ENCODE measurements at places on chromosomes 16 and 17. TPM values are rescaled to one million over a fixed set of nuclear protein-coding genes. Genes with fewer than 3 reads are reported as not detected.
A peak's percentile ranks its signal among the peaks of the same experiment; 100 is the strongest.

The CHST4 gene
- polyA plus RNA-seq, result not detected

The NPW gene
- 0.72 TPM for polyA plus RNA-seq

DNA sequence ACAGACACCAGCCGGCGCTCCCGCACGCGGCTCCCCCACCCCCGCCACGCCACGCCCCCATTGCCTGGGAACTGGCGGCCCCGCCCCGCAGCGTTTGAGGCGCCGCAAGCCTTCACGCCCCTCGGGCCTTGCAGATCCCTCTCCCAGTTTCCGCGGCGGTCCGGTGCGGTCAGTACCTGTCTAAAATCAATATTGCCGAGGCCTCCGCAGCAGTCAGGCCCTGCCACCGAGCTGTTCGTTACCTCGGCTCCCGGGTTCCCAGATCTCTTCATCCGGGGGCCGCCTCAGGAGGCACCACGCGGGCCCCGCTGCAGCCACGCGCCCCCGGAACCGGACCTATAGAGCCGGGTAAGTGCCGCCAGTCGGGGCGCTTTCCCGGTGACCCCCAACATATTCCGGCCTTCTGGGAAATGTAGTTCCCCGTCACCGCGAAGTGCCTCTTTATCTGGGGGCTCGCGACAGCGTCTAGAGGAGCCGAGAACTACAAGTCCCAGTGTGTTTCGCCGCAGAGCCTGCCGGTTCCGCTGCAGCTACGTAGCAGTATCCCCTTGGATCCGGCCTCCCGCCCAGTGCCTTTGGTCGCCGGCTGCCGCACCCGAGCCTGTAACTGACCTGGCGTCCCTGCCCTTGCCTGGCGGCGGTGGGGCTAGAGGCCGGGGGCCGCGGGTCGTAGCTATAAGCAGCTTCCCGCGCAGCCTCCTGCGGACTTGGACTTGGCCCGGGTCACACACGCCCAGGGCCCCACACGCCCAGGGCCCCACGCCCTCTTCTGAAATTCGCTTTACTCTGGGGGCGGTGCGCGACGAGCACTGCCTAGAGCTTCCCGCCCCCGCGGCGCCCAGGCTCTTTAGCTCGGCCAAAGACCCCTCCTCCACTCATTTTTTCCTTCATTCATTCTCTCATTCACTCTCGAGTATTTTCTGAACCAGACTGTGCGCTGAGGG, at the start of gene PEMT:
Gene PEMT (minus strand): TSS at position 354 of the 944 bp plus-strand sequence. CDS start 82 bp downstream, at position 272.
- DNase-seq, result peak; percentile 98

The KRTAP4-4 gene
- polyA plus RNA-seq, result not detected

- no peak for DNase-seq
These were observed 147.8 kb downstream of the SPECC1 start for GRCh38 chr17:20157001-20157310.

DNA sequence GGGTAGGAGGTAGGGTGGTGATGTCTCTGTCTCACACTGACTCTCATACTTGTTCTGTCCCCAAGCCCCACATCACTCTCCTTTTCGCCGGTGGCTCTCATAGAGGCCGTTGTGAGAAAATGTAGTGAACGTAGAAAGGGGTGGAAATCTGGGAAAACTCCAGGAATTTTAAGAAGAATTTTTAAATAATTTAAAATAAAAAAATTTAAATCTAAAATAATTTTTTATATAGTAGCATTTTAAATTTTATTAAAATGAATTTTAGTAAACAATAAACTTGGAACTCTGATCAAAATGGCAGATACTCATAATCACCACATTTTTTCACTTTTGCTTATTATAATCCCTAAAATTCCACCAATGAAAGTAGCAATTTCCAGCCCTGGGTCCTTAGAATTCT, 473.6 kb upstream of the ZFHX3 start:
- DNase-seq, result no peak

The SLC5A2 gene
- polyA plus RNA-seq, result 7.8 TPM

The NGFR gene
- 50.8 TPM for polyA plus RNA-seq

The CACNA1H gene
- 69.6 TPM for polyA plus RNA-seq

DNA sequence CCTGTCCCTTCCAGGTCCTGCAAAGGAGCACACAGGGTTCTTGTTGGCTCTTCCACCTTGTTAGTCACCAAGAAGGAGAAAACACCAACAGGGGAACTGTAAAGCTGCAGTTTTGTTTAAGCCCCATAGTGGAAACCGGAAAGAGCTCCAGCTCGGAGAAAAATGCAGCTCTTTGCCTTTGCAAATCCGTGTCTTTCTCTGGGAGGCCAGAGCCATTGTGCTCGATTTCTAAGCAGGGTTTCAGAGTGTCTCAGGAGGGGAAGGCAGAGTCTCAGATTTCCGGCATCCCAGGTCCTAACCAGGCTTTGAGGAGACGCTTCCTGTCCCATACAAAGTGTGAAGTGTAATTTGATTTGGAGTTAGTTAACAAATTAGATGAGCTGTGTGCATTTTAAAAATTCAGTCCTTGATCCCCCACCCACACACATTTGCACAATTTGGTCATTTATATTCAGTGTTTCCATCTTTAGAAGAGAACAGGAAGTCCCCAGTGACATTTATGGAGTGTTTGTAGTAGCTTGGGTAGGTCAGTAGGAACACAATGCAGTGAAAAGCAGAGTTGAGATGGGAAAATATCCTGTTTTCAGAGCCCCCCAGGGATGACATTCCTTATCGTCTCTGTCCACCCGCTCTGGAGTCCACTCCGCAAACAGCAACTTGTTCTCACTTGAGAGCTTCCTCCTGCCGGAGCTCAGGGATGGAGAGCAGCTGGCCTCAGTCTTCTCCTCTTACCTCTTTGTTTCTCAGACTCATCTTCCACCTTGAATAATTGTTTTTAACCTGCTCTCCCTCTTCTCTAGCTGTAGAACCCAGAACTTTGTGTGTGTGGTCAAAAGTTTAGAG, 331.9 kb downstream of the SEC14L1 start:
- DNase-seq, result no peak

The TEKT1 gene
- not detected for polyA plus RNA-seq

DNA sequence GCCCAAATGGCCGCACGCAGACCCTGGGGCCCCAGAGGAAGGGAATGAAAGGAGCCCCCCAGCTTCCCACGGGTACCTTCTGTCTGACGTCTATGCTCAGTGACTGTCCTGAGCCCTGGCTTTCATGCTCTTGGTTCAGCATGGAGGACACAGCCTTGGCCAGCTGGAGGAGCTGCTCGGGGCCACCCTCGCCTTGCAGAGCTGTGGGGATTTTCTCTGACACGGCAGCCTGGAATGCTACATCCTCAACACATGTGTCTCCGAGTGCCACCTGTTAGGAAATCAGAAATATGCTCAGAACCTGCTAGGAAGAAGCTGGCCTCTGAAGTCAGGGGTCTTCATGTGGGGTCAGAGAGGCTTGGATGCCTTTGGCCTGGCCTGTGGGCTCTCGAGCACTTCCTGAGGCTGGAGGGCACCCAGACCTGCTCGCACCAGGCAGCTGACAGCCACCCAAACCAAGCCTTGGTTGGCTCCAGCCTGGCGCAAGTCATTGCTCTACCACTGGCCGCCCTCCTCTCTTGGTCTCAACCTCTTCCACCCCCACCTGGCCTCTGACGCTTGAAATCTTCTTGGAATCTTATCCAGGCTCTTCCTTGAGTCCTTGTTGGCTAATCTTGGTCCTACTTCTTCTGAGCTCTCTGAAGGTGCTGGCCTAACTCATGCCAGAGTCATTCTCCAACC, 63.7 kb upstream of the BCO1 start:
- no peak for DNase-seq

DNA sequence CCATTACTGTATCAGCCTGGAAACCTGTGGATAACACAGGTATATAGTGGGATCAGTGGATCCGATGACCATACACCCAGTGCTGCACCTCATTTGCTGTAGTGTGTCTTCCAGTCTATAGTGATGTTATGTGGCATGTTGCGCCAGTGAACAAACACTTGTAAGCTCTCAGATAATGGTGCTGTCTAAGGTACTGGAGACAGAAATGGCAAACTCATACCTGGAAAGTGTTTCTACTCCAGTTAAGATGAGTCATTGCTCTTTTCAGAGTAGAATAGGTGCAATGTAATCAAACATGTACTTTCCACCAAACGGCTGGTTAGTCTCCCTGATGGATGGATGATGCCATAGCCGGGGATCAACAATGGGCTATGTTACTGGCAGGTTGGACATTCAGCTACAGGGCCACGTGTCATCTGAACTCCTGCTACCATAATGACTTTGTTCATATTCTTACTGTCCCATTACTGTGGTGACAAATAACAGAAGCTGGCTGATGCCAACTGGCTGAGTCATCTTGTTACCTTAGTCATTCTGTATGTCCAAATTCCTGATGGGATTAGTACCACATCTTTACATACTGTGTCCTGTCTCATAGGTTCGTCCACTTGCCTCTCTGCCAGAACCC, 6.3 kb downstream of the CCL11 start:
- no peak for DNase-seq

- DNase-seq, result no peak
These were observed 222.8 kb downstream of the PMP22 start for GRCh38 chr17:15042311-15042710.

DNA sequence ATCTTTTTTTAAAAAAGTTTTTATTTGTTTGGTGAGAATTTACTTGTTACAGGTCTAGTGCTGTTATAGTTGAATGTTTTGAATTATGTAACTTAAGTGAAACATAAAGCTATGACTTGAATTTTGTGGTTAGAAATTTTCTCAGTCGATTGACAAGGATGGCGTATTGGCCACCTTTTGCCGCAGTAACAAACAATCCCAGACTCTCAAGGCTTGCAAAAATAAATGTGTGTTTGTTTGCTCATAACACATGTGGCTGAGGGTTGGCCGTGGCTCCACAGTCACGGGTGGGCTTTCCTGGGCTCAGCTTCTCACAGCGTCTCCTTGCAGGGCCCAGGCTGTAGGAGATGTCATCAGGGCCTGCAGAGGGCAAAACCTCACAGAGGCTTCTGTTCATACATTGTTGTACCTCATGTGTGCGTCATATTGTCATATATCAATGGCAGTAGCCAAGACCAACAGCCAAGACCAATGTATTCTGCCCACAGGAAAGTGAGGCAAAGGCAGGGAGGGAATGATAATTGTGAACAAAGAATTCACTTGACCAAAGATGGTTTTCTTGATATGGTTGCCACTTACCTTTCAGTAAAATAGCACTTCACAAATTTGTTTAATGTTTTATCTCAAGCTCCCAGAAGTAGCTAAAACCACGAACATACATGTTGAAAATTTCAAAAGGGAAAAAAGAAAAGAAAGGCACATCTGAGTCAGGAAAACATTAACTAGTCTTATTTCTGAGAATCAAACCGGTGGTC, 93.5 kb downstream of the WWOX start:
- no peak for DNase-seq

- no peak for DNase-seq
These were observed 17.6 kb downstream of the MAPK8IP3 start for GRCh38 chr16:1723450-1724147.

The MRM1 gene
- polyA plus RNA-seq, result 5.0 TPM

GRCh38 chr17:31581491-31581890, 190.0 kb downstream of the RAB11FIP4 start:
- DNase-seq, result no peak

The CDH1 gene
- polyA plus RNA-seq, result 3.7 TPM

- no peak for DNase-seq
These were observed 169.1 kb downstream of the HS3ST3B1 start for GRCh38 chr17:14469971-14470370.

DNA sequence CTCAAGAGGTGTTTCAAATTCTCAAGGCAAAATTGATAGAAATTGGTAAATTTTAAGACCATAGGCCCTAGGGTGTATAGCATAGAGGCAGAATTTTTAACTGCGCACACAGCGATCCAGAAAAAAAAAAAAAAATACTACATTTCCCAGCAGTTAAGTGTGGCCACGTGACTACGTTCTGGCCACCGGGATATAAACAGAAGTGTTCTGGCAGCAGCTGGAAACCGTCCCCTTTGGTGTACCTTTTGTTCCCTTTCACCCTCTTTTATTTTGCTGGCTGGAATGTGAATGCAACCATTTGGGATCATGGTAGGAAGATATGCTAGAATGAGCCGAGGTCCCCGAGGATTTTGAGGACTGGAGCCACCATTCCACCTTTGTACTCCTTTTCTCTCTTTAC, 52.7 kb upstream of the AKAP1 start:
- DNase-seq, result no peak

DNA sequence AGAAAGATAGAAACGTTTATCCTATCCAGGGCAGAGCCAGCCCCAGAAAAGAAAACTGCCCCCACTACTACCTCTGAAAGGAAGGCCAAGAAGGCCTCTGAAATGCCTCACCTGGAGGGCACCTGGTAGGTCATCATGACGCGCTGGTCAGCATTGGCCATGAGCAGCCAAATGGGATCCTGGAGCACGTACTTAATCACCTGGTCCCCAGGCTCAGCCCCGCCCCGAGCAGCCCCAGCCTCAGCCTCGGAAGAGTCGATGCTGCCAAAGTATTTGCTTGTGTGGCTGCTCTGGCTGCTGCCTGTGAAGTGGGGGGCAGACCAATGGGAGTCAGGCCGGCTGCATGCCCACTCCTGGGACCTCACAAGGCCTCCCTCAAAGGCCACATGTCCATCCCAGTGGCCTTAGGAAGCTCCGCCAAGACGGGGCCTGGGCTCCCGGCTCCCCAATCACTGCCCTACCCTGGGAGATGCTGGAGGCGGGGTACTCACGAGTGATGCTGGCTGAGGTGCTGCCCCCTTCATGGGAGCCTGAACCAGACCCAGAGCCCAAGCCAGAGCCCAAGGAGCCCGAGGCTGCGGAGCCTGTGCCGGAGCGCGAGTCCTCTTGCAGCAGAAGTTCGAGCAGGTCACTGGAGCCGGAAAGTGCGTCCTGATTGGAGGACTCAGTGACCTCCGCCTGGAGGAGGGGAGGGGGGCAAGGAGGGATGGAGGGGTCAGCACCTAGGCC, 9.9 kb downstream of the PER1 start:
- DNase-seq, result no peak

The PERCC1 gene
- polyA plus RNA-seq, result 0.43 TPM

- DNase-seq, result no peak
These were observed 38.8 kb downstream of the BAHCC1 start for GRCh38 chr17:81434072-81434471.

GRCh38 chr16:86322283-86322682, 188.0 kb upstream of the FOXF1 start:
- no peak for DNase-seq

The ACTG1 gene
- polyA plus RNA-seq, result 1,339 TPM

The AMZ2 gene
- polyA plus RNA-seq, result 65.3 TPM

The MARCHF10 gene
- polyA plus RNA-seq, result 0.58 TPM
